ENCODE measurements at places on chromosomes 6 and 20.

DNA sequence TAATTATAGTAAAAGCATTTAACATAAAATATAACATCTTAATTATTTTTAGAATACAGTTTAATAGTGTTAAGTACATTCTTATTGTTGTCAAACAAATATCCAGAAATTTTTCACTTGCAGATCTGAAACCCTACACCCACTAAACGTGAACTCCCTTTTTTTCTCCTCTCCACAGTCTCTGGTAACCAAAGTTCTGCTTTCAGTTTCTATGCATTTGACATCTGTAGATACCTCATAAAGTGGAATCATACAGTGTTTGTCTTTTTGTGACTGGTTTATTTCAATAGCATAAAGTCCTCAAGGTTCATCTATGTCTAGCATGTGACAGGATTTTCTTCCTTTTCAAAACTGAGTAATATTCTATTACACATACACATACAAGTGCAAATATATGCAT, 286.3 kb downstream of the BTBD3 start:
- no peak overlapping the region for H3K27ac ChIP-seq
- H3K36me3 ChIP-seq = no peaks in the 10 kb centered on the region
- DNase-seq = no peak
- no peaks in the 10 kb centered on the region for H3K4me1 ChIP-seq

GRCh38 chr20:53742685-53743081, 149.0 kb upstream of the ZNF217 start:
- H3K27me3 ChIP-seq = no peaks in the 10 kb centered on the region
- no peak for DNase-seq
- H3K36me3 ChIP-seq = no peaks in the 10 kb centered on the region
- H3K4me1 ChIP-seq = no peaks in the 10 kb centered on the region
- no peak overlapping the region for H3K27ac ChIP-seq

- no peaks in the 10 kb centered on the region for H3K36me3 ChIP-seq
- H3K4me3 ChIP-seq = no peak overlapping the region
- no peak overlapping the region for H3K27ac ChIP-seq
- no peak for DNase-seq
- peaks cover 2% of the 10 kb centered on the region for H3K4me1 ChIP-seq
- H3K27me3 ChIP-seq = no peaks in the 10 kb centered on the region
Observed at GRCh38 chr6:117138425-117138824, 126.9 kb upstream of the VGLL2 start.

DNA sequence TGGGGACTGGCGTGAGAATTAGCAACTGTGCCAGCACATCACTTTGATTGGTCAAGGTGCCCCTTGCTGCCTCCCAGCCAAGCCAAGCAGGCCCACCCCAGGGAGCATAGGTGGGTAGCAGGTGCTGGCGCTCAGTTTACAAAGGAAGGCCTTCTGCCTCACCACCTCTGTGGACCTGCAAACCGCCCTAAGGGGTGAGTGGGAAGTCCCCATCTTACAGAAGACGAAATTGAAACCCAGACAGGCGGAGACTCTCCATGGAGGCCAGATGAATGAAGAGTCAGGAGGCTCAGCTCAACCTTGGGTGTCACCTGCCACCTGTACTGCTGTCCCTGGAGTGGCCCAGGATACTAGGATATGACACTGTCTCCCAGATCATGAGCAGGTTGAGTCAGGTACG, 21.5 kb upstream of the MAS1L start:
- H3K4me3 ChIP-seq = no peak overlapping the region
- DNase-seq = no peak
- no peaks in the 10 kb centered on the region for H3K4me1 ChIP-seq
- no peak overlapping the region for H3K27ac ChIP-seq
- H3K36me3 ChIP-seq = no peaks in the 10 kb centered on the region
- H3K27me3 ChIP-seq = no peaks in the 10 kb centered on the region

DNA sequence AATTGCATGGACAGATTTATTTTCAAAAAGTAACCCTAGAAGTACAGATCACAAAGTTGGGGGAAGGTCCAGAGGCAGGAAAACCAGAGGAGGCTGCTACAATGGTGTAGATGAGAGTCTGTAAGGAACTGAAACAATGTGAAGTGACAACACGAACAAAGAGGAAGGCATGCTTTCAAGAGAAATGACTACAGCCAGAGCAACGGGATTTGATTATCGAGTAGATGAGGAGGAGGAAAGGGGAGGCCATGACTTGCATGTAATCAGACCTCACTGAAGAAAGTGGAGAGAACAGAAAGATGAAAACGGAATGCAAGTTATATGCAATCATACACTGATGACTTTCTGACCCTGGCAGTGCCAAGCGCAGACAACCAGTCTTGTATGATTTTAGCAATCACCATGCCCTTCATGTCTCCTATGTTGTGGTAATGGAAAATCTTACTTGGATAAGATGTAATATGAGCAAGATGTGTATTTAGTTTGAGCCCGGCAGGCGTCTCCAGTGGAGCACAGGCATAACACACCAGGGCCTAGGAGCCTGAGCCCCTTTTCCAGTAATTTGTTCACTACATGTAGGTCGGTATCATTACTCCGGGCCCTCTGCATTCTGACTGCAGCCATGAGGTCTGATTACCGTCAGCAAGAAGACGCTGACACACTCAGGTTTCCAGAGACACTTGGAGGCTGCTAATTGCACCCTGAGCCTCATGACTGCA, 34.0 kb upstream of the FAM83C start:
- no peaks in the 10 kb centered on the region for H3K27me3 ChIP-seq
- no peak overlapping the region for H3K4me3 ChIP-seq
- no peaks in the 10 kb centered on the region for H3K4me1 ChIP-seq
- H3K36me3 ChIP-seq = no peaks in the 10 kb centered on the region
- no peak for DNase-seq
- H3K27ac ChIP-seq = no peak overlapping the region

- H3K4me3 ChIP-seq = no peak overlapping the region
- no peak for DNase-seq
- H3K4me1 ChIP-seq = peaks cover 6% of the 10 kb centered on the region
- H3K27ac ChIP-seq = no peak overlapping the region
Observed at GRCh38 chr20:44911264-44911921, 1.5 kb downstream of the PABPC1L start.

GRCh38 chr20:45701104-45701503, 734 bp upstream of the WFDC13 start:
- no peaks in the 10 kb centered on the region for H3K27me3 ChIP-seq
- H3K4me3 ChIP-seq = no peak overlapping the region
- no peaks in the 10 kb centered on the region for H3K36me3 ChIP-seq
- H3K4me1 ChIP-seq = no peaks in the 10 kb centered on the region

GRCh38 chr6:154891901-154892300, 103.2 kb upstream of the TIAM2 start:
- H3K27me3 ChIP-seq = no peaks in the 10 kb centered on the region
- H3K4me3 ChIP-seq = no peak overlapping the region
- no peak overlapping the region for H3K27ac ChIP-seq
- no peaks in the 10 kb centered on the region for H3K36me3 ChIP-seq
- peaks cover 5% of the 10 kb centered on the region for H3K4me1 ChIP-seq

GRCh38 chr20:49696594-49696993, 17.1 kb downstream of the B4GALT5 start:
- DNase-seq = no peak
- no peak overlapping the region for H3K4me3 ChIP-seq
- no peak overlapping the region for H3K27ac ChIP-seq
- no peaks in the 10 kb centered on the region for H3K36me3 ChIP-seq
- peaks cover 55% of the 10 kb centered on the region for H3K4me1 ChIP-seq

DNA sequence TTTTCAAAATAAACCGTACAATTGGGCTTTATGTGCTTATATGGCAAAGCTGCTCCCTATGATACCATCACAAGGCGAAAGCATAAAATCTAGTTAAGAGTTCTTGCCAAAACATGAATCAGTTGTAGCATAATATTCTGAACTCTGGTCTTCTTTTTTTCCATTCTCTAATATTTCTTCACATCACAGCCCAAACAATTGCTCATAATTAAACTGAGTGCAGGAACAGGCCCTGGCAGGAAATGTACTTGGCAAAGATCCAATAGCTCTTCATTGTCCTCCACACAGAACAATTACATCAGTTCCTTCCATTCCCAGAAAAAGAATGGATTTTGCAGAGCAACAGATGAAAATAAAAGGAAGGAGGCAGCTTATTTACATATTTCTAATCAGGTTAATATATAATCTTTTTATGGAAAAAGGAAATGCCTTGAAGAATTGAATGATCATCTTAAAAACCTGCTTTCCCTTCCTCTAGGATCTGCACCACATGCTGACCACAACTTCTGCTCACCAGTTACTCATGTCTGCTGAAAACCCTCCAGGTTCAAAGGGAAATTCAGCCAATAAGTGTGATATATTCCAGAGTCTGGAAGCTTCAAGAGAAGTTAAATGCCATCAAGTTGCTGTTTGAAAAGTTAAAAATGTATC, 123.3 kb upstream of the COL21A1 start:
- H3K27ac ChIP-seq = peak overlapping the region; percentile 91
- peak; percentile 39 for DNase-seq
- H3K4me1 ChIP-seq = peaks cover 57% of the 10 kb centered on the region
- no peaks in the 10 kb centered on the region for H3K27me3 ChIP-seq
- peak overlapping the region; percentile 51 for H3K4me3 ChIP-seq
- no peaks in the 10 kb centered on the region for H3K36me3 ChIP-seq

DNA sequence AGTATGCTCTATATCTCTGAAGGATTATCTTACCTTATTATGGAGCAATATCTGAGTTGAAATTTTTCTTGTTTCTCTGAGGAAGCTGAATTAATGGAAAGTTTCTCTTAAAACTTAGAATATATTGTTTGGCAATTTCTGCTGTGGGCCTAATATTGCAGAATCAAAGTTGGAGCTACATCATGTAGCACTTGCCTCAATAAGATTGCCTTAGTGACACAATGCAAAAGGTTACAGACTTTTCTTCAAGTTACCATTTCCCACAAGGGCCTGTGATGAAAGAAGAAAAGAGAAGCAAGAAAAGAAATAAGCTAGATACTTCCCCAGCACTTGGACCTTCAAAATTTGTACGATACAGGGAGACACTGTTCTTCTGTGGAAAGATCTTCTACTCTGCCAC, 151.2 kb downstream of the SOBP start:
- H3K4me1 ChIP-seq = peaks cover 8% of the 10 kb centered on the region
- no peaks in the 10 kb centered on the region for H3K36me3 ChIP-seq
- H3K27me3 ChIP-seq = no peaks in the 10 kb centered on the region
- DNase-seq = no peak
- H3K4me3 ChIP-seq = no peak overlapping the region
- H3K27ac ChIP-seq = no peak overlapping the region

GRCh38 chr6:127786109-127786508, 114.7 kb downstream of the THEMIS start:
- no peaks in the 10 kb centered on the region for H3K27me3 ChIP-seq
- H3K4me3 ChIP-seq = no peak overlapping the region
- H3K36me3 ChIP-seq = no peaks in the 10 kb centered on the region
- H3K4me1 ChIP-seq = no peaks in the 10 kb centered on the region
- H3K27ac ChIP-seq = no peak overlapping the region

DNA sequence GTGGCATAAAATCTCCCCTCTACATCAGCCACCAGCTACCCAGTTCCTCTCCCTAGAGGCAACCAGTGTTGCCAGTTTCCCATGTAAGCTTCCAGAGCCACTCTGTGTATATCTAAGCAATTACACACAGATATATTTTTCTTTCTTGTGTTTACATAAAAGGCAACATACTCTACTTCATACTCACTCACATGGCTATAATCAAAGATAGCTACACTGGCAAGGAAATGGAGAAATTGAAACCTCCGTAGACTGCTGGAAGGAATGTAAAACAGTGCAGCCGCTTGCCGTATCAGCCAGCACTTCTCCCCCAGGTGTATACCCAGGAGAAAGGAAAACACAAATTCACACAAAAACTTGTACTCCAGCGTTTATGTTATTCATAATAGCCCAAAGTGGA, 38.5 kb upstream of the NELFCD start:
- H3K27me3 ChIP-seq = no peaks in the 10 kb centered on the region
- H3K4me3 ChIP-seq = no peak overlapping the region
